ENCODE measurements at places on chromosomes 4 and X. TPM values are rescaled to one million over a fixed set of nuclear protein-coding genes. Genes with fewer than 3 reads are reported as not detected.
A peak's percentile ranks its signal among the peaks of the same experiment; 100 is the strongest.

GRCh38 chr4:53916431-53916889 lies 147.9 kb downstream of the CHIC2 start:
- peak; percentile 84 for DNase-seq

DNA sequence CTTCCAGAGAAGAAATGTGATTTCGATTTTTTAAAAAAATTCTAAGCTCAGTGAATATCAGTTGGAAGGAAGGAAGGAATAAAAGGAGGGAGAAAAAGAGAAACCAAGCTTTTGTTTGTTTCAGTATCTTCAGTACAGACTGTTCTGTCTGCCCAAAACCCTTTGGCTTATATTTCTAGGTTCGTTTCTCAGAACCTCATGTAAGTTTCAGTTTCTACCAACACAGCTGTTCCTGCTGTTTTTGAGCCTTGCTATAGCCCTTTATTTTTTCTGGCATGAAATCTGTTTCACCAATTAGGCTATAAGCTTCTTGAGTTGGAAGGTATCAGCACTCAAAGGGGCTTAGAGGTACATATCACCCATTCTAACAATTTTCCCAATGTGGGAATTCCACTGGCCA lies 157.9 kb downstream of the GBA3 start:
- DNase-seq, result no peak

RNF150 gene
- 9.1 TPM for total RNA-seq

DNA sequence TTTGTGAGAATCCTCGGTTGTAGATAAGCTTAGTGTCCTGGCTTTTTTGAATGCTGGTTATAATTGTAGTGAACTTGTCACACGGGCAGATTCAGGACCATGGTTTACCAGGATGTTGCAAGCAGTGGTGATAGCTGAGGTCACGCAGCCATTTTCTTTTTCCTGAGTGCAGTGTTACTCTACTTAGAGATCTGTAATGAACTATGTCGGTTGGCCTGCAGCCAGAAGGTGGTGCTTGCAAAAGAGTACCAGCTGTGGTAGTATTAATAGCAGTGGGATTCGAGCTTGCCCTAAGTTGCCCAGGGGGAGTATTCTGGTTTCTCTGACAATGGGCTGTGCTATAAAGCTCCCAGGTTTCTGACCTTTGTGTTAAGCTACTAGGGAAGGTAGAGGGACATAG lies 368.9 kb downstream of the SLITRK2 start:
- DNase-seq, result no peak

GLOD5 gene
- not detected for total RNA-seq

DNA sequence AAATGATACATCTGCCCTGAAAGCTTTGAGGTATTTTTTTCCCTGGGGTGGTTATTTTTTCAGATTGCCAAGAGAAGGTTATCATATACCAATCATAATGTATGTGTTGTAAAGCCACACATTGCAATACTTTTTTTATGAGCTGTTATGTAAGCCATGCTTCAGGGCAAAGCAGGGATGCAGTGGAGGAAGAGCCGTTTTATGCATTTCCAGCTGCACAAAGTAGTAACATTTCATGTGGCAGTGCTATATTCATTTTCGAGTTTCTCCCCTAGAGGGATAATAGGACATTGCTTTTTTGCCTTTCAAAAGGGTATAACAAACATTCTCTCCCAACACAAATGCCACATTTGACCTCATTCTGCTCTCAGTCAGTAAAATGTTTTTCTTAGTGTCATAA lies 68.5 kb downstream of the GALNT7 start:
- no peak for DNase-seq

SATL1 gene
- total RNA-seq, result not detected

C4orf50 gene
- not detected for total RNA-seq

GRCh38 chrX:47706575-47706974 lies 47.6 kb upstream of the UXT start:
- no peak for DNase-seq
